ENCODE measurements at places on chromosomes 5 and 9.

GRCh38 chr5:78747705-78748359, 99.3 kb upstream of the LHFPL2 start:
- no peak for DNase-seq

GRCh38 chr9:12935714-12936113, 160.9 kb downstream of the LURAP1L start:
- no peak for DNase-seq

DNA sequence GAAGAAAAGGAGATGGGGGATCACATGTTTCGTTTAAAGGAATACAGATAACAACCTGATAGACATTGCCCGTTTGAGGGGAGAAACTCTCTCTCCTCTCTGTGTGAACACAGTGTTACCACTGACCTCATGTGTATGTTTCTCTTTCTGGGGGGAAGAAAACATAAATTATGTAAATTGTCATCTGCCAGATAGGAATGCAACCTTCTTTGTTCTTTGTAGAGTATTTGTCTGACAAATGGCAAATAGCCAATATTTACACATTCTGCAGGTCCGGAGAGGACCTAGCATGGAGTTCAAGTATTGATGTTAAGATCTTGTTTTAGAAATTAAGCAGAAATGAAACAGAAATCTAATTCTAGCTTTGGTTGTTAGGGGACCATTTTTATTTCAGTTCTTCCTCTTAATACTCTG, 276.3 kb downstream of the SAXO1 start:
- no peak for DNase-seq

DNA sequence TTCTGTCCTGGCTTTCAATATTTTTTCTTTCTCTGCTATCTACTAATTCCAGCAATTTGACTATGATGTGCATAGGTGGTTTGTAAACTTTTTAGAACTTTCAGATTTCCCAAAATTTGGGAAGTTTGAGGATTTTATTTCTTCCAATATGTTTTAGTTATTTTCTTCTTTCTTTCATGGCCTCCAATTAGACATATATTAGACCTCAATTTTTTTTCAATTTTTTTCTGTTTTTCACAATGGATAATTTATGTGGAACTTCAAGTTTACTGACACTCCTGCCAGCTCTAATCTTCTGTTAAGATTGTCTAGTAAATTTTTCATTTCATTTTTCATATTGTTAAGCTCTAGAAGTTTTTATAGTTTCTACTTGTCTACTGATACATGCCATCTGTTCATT, 163.3 kb downstream of the SAXO1 start:
- DNase-seq: no peak

DNA sequence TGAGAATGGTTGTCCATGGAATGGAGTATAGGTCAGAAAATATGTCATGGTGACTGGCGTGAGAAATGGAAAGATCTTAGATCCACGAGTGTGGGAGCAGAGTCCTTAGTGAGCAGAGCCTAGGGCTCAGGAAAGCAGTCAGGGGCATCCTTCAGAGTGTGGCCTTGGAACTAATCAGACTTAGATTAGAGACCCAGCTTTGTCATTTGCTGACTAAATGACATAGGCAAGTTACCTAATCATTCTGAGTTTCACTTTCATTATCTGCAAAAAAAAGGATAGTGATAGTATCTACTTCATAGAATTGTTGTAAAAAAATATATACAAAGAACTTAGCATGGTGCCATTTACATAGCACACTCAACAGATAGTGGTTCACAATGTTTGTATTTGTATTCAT, 24.3 kb upstream of the SLIT3 start:
- no peak for DNase-seq

DNA sequence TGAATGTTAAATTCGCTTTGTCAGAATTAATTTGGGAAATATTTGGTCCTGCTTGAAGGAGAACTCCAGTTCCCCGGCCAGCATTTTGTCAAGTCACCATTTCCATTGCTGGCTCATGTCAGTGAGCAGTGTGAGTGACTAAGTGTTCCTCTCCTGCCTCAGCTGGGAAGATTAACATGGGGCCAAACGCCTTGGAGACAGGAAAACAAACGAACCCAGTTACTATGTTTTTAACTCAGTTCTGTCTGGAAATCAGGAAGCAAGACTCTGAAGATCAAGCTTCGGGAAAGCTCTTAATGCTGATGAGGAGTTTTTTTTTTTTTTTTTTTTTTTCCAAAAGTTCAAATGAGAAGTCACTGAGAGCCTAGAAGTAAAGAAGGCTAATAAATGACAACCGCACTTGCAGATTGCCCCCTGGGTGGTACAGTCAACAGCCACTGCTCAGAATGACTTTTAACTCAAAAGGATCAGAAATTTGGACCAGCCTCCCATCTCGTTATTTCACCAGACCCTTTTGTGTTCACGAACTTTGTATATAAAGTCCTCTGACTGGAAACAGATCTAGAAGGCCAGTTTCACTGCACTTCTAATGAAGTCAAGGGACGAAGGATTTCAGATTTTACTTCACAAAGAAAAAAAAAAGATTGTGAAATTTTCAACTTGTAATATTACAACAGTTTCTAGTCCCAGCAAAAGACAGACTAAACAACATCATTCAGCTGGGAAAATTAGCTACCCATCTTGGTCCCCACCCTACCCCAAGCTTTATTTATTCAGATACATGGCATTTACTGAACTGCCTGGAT, 121.3 kb downstream of the LHFPL2 start:
- no peak for DNase-seq

DNA sequence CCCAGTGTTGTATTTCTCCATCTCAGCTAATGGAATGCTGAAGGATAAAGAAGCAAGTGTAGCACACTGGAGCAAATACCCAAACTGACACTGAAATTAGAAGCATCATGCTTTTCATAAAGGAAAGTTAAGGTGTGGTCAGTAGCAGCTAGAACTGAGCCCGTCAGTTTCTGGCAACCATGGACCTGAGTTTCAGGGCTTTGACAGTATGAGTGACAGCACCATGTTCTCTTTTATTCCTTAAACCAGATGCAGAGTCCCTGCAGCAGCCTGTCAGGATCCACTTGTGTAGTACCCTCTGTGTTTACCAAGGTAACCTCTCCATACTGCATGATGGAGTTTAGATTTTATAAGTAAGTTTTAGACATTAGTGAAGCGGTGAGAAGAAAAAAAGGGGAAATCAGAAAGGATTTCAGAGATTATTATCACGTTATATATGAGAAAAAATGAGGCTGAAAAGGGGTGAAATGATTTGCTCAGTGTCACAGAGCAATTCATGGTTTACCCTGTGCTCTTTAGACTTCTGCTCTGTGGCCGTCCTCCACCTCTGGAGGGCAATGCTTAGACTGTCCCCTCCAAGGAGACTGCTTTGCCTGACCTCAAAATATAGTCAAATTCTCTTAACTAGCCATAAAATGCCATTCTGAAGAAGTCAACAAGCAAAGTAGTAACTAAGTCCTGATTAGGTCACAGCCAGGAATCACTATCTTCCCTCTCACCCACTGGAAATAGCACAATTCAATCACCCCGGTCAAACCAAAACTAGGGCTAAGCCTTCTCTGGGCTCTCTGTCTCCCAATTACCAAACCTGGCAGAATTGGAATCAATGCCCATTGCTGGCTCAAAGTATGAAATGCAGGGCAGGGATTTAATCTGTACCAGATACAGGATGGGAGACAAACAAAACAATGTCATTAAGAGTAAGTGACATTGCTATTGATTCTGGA, 10.5 kb upstream of the MYOT start:
- DNase-seq: no peak

- DNase-seq: no peak
Measured at GRCh38 chr9:126927419-126927818, 12.8 kb downstream of the RALGPS1 start.

DNA sequence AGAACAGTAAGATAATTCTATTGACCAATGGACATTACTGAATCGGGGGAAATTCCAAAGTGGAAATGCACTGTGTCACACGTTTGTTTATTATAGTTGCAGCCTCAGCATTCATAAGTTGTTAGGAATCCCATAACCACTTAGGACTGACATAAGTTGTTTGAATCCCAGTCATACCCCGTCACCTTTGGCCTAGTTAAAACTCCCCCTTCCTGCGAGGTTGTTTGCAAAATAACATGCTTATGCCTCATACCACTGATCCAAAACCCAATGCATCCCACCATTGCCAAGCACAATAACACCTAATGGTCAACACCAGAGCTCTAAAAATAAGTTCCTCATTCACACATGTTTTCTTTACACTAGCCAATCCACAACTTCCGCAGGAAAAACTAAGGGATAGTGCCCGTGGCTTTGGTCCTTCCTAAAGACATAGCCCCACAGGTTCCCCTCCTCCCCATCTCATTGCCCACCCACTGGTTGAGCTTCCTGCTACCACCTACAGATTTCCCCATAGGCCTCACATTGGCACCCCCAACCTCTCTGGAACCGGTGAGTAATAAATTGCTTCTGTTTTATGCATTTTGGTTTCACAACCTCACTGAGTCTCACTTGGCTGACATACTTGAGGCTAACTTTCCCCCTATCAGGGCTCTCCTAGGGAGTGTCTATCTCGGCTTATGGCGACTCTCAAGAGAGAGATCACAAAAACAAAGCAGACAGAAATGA, 42.3 kb upstream of the MUSK start:
- no peak for DNase-seq

DNA sequence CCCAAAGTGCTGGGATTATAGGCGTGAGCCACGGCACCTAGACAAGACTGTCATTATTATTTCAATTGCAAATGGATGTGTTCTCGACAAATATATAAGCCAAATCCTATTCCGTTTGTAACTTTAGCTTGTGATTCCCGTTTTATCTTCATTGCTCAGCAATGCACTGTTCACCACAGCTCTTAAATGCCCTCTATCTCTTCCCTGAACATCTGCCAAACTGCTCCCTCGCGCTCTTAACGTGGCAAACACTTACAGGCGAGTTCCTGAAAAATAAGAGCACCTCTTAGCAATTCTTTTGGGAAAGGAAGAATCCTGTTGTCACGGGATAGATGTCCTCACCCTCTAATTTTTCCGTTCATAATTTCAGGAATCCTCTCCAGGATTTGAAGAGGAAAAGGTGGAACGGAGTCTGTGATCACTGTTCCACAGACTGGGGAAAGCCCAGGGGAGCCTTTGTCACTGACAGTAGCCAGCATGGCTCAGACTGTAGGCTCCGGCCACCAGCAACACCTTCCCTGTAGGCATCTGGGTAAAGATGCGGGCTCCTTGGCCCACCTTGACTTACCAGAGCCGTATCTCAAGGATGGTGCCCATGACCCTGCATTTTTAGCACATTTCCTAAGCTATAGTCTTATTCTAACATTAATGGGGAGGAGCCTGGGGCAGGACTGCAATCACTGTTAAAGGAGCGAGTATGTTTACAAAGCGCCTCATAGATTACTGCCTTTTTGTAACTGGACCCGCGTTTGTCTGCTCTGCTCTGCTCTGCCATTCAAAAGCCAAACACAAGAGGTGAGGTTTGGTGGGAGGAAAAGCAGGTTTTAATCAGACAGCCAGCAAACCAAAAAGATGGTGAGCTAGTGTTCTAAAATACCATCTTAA, 20.2 kb upstream of the GNPDA1 start:
- DNase-seq: no peak

DNA sequence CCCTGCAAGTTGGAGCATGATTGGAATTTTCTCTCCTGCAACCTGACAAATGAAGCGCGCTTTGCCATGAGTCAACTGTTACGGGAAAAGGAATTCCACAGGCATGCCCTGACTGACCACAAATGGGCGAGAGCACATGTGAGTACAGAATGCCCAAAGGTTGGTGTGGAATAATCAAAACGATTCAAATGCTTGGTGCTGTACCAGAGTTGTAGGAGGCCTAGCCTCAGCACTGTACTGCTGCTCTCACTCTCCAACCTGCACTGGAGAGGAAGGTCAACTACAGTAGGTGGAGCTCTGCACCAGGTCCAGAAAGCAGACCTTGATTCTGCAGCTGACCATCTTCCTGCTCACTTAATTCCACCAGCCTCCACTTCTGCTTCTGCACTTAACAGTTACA, 406.9 kb upstream of the ACTBL2 start:
- DNase-seq: no peak

- DNase-seq: peak; percentile 61
Measured at GRCh38 chr9:36166168-36166927, 2.8 kb upstream of the CCIN start.

DNA sequence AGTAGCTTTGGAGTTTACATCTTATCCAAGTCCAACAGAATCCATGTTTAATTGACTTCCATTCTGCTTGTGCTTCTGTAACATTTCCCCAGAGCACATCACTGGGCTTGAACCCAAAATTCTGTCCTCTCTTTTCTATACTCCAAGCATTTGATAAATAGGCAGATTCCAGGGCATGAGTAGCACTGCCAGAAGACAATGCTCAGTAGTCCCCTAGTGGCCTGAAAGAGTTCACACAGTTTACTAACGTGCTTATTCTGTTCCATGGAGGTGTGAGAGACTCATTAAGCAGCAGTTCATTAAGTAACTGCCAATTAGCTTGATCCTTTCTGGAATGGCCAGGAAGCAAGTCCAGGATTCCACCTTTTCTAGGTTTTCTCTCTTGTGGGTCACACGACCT, 9.4 kb upstream of the GABRA6 start:
- no peak for DNase-seq

- no peak for DNase-seq
Measured at GRCh38 chr9:16672501-16672900, 198.0 kb downstream of the BNC2 start.

GRCh38 chr9:7161469-7161868, 403.7 kb downstream of the KDM4C start:
- no peak for DNase-seq

DNA sequence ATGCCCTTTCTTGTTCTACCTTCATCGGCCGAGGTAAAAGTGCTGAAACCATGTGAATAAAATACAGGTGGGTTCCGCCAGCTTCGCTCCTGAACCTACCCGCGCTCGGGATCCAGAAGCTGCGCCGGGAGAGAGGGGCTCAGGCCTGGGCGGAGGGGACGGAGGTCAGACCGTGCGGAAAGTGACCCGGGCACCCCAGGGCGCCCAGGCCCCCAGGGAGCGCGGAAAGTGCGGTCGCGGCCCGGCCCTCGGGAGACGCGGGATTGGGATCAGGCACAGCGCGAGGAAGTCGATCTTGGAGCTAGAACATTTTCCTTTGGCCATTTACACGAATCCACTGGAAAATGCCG, 329 bp downstream of the SYK start:
- no peak for DNase-seq

DNA sequence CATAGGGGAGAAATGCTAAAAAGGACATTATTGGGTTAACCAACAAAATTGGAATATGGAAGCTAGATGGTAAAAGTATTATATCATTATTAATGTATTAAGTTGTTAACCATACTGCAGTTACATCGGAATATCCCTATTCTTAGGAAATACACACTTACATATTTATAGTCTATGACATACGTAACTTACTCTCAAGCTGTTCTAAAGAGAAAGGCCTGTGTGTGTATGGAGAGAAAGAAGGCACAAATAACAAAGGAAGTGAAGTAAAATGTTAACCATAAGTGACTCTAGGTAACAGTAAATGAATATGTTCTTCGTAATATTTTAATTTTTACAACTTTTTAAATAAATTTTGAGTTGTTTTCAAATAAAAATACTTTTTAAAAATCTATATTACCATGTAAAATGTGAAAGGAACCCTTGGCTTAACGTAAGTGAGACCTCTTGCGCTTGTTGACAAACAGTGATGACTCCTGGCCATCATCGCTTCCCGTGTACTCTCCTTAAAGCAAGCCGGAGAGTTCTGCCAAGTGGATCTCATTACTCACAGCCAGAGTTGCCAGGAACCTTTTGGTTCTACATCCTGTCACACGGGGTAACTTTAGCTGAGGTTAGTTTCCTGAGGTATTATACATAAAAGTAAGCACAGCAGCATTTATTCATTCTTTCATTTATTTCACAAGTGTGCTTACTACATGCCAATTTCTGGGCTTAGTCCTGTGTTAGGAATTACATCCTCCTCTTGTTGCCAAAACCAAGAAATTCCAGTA, 165.4 kb downstream of the EPB41L4A start:
- no peak for DNase-seq
